Activated naive CD4-positive, alpha-beta T cell (primary cell): ENCODE measurements at places on chromosomes 2 and 18.

DNA sequence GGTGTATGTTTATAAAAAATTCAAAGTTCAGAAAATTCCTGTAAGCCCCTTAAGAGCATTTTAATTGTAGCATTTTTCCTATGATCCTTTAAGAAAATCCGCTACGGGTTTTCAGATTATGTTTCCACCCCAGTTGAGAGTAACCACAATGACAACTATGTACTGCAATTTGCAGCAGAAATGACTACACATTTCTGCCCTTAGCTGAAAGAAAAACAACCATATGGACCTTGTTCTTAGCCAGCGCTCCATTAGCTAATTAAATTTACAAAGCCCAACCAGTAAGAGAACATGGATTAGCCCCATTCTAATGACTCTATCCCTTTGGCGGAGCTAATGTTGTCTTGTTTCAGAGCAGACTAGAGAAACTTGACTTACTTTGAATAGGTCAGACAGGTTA, 247.6 kb downstream of the SLC8A1 start:
- DNase-seq, result no peak

- no peak for DNase-seq
Measured at GRCh38 chr2:96555146-96555610, 18.6 kb downstream of the ARID5A start.

DNA sequence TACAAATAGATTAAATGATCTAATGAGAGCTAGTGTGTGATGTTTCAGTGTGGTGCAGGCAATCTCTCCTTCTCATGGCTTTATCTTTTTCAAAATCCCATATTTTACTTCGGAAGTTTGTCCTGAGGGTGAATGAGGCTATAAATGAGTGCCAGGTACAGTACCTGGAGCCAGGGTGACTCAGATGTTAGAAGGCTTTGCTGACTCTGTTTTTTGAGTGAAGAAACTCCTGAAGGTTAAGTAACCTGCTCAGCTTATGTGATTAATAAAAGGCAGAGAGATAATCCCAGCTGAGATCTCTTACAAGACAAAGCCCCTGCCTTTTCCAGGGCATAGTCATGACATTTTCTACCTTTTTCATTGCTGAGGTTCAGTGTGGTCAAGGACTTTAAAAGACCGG, 52.6 kb downstream of the MGAT5 start:
- DNase-seq, result no peak

DNA sequence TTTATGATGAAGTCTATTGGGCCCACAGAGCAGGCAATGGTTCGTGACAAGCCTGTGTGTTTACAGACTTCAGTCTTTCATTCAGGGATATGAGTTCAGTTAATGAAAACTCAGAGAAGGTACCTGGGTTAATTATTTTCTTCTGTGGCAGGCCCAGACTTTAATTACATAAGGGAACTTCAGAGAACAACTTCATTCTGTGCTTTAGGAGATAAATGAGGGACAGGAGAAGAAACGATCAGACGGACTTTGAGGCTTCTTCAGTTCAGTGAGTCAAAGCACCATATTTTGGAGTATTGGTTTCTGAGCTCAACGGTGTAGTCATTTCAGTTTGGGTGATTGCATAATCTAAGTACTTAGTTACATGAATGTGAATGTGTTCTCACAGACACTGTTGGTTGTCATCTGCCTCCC, 203.0 kb upstream of the KCNJ3 start:
- no peak for DNase-seq

DNA sequence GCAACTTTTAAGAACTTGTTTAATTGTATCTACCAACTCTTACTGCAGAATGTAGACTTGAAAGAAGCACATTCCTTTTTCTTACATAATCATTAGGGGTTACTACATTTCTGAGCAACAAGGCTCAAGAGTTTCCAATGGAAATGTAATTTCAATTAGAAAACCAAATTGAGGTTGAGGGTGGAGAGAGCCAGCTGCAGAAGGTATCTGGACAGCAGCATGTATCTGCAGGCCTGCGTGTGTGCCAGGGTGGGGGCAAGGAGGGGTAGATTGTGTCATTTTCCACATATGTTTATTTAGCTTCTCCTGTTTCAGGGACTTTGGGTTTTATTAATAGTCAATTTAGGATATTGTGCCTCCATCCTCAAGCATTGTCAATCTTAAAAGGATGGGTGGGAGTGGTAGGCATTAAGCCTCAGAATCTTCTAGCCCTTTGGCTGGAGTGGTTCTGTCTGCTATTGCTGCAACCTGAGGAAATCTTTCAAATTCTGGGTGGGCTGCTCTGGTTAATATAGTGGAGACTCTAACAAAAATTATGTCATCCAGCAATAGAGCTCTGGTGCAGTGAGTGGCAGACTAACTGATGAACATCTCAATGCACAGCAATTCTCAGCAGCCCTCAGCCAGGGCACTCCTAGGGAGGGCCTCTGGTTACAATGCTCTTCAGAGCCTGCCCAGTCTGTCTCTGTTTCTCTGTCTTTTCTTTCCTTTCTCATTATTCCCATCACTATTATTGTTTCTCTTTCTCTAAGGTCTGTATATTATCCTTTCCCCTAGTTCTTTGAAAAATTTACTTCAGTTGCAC, 151.4 kb downstream of the RPIA start:
- no peak for DNase-seq

DNA sequence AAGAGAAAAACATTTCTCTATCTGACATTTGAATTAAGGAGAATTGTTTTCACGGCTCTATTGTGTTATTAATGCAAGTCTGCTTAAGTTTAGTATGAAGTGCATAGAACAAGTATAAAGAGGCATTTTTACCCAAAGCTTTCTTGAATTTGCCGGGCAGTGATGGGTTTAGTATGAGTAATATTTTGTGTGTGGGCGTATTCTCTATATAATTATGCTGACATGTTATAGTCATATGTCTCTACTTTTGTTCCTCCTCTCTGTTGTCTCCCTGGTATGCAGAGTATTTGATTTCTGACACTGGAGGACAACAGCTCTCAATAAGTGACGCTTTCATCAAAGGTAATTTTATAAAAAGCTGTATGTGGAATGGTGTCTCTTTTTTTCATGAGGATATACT, 45.9 kb downstream of the PIKFYVE start:
- no peak for DNase-seq

- no peak for DNase-seq
Measured at GRCh38 chr2:197137231-197137630, 173.3 kb downstream of the ANKRD44 start.

- no peak for DNase-seq
Measured at GRCh38 chr2:240759459-240759858, 60.6 kb downstream of the KIF1A start.

DNA sequence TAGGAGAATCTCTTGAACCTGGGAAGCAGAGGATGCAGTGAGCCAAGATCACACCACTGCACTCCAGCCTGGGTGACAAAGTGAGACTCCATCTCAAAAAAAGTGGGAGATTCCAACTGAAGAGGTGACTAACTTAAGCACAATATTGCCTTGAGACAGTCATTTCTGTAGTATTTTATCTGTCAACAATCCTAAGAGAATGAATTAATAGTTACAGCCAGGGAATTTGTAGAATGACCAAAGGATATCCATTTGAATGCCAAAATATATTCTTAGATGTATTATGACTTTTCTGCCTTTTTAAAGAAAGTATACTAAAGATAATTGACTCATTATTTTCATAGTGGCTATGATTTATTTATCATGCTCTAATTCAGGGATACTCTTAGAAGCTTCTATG, 40.7 kb upstream of the CCDC150 start:
- no peak for DNase-seq

- no peak for DNase-seq
Measured at GRCh38 chr2:16138811-16139662, 198.7 kb downstream of the MYCN start.

GRCh38 chr2:202178346-202178958, 59.9 kb downstream of the SUMO1 start:
- no peak for DNase-seq

DNA sequence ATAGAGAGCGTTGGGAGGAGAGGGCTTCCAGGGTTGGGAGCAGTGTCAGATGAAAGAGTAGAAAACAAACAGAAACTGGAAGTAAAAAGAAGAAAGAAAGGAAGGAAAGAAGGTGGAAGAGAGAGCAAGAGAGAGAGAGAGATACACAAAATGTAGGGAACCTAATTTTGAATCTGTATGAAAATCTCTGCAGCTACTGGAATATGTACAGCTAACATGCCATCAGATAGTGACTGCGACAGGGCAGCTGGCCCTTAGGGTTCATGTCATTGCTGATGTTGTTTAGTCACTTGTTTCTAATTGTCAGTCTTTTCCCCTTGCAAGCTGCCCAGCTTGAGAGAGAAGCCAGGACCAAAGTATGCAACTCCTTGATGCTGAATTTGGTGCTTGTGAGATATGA, 85.8 kb downstream of the POLE4 start:
- no peak for DNase-seq

DNA sequence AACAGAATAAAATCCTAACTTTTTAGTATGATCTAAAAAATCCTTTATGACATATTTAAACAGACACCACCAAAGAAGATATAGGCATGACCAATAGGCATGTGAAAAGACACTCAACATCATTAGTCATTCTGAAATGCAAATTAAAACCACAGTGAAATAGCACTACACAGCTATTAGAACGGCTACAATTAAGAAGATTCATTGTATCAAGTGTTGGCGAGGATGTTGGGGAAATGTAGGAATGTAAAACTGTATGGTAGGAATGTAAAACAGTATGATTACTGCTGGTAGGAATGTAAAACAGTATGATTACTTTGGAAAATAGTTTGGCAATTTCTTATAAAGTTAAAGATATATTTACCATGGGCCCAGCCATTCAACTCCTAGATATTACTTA, 253.3 kb upstream of the TCF4 start:
- DNase-seq, result no peak

DNA sequence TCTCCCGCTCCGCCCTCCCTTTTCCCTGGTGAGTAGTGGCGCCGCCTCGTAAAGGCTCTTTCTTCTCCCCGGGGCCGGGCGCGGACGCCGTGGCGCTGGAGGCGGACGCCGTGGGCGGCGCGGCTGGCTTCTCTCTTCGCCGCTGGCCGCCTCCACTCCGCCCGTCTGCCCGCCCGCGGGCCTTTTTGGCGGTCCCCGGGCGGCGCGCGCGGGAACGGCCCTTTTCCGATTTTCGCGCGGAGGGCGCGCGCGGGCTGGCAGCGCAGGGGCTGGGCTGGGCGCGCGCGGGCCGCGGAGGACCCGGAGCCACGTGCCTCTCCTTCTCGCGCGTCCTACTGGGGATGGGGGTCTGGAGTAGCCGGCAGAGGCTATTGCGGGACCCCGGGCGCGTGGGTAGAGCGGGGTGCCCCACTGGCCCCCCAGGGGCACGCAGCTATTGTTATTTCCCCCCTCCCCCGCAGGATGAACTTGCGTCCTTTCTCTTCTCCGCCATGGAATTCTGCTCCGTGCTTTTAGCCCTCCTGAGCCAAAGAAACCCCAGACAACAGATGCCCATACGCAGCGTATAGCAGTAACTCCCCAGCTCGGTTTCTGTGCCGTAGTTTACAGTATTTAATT, 472 bp downstream of the SLC20A1 start:
- DNase-seq, result peak; percentile 52

- DNase-seq, result no peak
Measured at GRCh38 chr2:120829633-120830025, 94.0 kb downstream of the GLI2 start.

GRCh38 chr2:8580316-8581233, 101.3 kb upstream of the ID2 start:
- DNase-seq, result no peak

GRCh38 chr18:77084688-77085035, 47.9 kb downstream of the MBP start:
- DNase-seq, result no peak
